ENCODE measurements at places on chromosomes 1 and 21. TPM values are rescaled to one million over a fixed set of nuclear protein-coding genes. Genes with fewer than 3 reads are reported as not detected.

The MPL gene
- 0.25 TPM for total RNA-seq

The NR1I3 gene
- not detected for total RNA-seq

The ANGPTL3 gene
- total RNA-seq: not detected

The CRABP2 gene
- 8.2 TPM for total RNA-seq

The LEMD1 gene
- not detected for total RNA-seq

The ELAVL4 gene
- not detected for total RNA-seq

The KRTAP11-1 gene
- total RNA-seq: 0.09 TPM

The CELA2A gene
- total RNA-seq: not detected

The ARTN gene
- total RNA-seq: 0.10 TPM

The ADAMTSL4 gene
- 2.8 TPM for total RNA-seq

The CYB5RL gene
- 3.5 TPM for total RNA-seq

Data from A549 treated with dexamethasone at 1 μM for 4 hours (cell line).